Memory B cell (primary cell): ENCODE measurements at places on chromosomes 13 and 19.
A peak's percentile ranks its signal among the peaks of the same experiment; 100 is the strongest.

- no peak for DNase-seq
These were observed 30.0 kb downstream of the TSSK6 start for GRCh38 chr19:19485161-19485997.

DNA sequence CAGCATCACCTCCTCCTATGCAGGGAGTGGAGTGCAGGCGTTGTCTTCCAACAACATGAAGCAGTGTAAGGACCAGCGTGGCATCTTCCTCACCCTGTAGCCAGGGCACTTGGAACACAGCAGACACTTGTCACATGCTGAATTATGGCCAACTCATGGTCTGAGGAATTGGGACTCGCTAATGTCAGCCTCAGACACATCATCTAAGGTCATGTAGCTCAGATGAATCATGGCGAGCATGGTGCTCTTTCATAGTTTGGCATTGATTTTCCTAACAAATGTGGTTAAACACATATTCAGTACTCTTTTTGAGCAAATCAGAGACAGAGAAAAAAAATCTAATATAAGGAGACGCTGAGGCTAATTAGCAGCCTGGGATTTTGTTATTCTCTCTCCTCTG lies 99.6 kb upstream of the SGCG start:
- DNase-seq: no peak

DNA sequence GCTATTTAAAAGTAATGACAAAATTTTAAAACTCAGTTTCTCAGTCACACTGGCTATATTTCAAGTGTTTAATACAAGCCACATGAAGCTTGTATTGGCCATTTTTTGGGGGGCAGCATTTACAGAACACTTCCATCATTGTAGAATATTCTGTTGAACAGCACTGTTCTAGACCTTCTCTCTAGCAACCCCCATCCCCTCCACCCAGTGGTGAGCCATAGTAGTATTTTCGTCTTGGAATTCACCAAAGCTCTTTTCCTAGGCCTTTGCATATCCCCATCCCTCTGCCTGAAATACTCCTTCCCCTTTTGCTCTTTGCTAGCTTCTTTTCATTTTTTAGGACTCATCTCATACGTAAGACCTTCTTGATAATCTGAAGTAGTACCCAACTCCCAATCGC lies 99.5 kb downstream of the ZC3H13 start:
- no peak for DNase-seq

GRCh38 chr19:33350538-33351309 lies 22.8 kb upstream of the CEBPG start:
- no peak for DNase-seq

DNA sequence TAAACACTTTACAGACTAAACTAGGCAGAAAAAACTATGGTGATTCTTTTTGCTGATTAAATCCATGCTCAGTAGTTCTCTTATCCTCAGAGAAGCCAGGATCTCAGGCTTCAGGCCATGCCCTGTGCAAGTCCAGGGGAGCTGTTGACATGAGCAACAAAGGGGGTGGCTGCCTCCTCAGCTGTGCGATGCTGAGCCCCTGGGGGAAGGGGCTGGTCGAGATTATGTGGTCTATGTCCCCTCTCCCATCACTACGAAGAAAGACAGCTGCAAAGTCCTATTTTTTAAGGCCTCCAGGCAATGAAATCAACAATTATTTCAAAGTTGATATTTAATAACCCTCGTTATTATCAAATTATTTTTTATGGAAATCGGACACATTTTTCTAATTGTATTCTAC lies 37.0 kb downstream of the IRS2 start:
- DNase-seq: no peak

- DNase-seq: no peak
These were observed 1734.7 kb downstream of the SLITRK1 start for GRCh38 chr13:82147526-82147925.

- DNase-seq: no peak
These were observed 95.3 kb upstream of the SLC15A1 start for GRCh38 chr13:98847780-98848179.

DNA sequence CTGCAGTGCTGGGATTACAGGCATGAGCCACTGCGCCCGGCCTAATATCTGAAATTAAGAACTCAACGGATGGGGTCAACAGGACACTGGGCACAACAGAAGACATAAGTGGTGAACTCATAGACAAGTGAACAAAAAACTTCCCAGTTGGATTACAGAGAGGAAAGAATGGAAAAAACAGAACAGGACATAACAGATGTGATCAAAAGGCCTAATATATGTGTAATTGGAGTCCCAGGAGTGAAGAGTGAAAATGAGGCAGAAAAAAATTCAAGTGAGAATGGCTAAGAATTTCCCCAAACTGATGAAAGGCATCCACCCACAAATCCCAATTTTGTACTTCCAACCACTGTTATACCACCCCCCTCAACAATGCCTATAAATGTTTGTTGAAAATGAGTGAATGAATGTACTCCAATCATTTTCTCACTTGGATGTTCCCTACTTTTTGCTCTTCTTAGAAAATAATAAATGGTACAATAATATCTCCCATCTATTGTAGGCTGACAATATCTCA lies 18.3 kb upstream of the ANGPTL8 start:
- DNase-seq: no peak

DNA sequence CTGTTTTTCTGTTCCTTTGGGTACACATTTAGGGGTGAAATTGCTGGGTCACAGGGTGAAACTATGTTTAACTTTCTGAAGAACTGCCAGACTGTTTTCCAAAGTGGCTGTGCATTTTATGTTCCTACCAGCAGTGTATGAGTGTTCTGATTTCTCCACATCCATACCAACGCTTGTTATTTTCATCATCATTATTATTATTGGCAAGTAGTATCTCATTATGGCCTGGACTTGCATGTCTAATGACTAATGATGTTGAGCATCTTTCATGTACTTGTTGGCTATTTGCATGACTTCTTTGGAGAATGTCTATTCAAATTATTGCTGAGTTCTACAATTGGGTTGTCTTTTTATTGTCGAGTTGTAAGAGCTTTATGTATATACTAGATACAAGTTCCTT lies 321.8 kb upstream of the HTR2A start:
- DNase-seq: no peak

DNA sequence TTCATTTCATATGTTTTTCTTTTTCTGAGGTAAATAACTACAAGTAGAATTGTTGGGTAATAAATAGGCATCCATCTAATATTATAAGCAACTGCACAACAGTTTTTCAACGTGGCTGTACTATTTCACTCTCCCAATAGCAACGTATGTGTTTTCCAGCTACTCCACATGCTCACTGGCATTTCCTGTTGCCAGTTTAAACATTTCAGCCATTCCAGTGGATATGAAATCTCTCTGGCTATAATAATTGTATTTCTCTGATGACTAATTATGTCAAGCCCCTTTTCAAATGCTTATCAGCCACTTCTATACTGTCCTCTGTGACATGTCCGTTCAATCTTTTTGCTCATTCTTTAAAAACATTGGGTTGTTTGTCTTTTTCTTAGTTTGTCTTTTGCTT lies 26.8 kb upstream of the ALOX5AP start:
- DNase-seq: no peak

DNA sequence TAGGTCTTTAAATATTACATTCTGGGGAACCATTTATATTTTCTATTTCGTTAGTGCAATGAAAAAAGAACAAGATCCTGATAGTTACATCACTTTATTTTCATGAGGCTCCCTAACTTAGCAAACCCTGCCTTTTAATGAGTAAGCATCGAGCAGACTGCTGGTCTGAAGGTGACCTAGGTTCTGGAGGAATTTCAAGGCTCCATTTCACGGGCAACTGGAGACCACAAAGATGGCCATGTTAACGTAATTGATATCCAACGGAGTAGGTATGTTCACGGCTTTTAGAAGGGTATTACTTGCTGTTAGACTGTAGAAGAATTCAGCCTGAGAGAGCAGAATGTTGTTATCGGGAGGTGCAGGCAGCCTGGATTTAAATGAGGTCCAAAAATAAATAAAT lies 1597.6 kb downstream of the EFNB2 start:
- no peak for DNase-seq

DNA sequence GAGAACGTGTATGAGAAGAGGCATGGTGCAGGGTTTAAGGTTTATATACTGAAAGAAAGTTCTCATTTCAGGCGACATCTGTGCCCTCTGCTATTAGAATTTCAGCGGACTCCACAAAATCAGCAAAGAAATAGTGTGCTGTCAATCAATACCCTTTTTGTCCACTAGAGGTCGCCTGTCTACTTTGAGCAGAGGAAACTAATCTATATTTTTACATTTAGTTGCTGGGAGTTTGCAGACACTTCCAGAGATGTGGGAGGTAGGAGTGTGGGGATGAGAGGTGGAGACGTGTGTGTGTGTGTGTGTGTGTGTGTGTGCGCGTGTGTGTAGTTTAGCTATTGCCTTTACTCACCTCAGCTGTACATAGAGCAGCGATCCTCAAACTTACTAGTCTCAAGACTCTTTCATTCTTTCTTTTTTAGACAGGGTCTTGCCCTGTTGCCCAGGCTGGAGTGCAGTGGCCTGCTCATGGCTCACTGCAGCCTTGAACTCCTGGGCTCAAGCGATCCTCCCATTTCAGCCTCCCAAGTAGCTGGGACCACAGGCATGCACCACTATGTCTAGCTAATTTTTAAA lies 9.7 kb downstream of the INAFM1 start:
- DNase-seq: peak; percentile 72
